ENCODE measurements at places on chromosomes 7 and 10.

DNA sequence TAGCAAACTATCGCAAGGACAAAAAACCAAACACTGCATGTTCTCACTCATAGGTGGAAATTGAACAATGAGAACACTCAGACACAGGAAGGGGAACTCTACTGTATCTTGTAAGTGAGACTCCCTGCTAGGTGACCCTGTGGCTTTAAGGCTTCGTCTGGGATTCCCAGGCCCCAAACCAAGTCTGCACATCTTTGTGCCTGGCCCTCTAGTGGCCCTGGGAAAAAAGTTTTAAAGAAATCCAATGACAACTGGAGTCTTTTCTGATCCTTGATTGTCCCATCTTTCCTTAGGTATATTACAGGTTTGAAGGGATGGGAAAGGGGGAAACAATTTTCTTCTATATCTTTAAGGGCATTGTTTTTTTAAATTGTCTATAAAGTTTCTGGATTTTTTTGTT lies 10.6 kb upstream of the LIPM start:
- DNase-seq = peak; percentile 6

DNA sequence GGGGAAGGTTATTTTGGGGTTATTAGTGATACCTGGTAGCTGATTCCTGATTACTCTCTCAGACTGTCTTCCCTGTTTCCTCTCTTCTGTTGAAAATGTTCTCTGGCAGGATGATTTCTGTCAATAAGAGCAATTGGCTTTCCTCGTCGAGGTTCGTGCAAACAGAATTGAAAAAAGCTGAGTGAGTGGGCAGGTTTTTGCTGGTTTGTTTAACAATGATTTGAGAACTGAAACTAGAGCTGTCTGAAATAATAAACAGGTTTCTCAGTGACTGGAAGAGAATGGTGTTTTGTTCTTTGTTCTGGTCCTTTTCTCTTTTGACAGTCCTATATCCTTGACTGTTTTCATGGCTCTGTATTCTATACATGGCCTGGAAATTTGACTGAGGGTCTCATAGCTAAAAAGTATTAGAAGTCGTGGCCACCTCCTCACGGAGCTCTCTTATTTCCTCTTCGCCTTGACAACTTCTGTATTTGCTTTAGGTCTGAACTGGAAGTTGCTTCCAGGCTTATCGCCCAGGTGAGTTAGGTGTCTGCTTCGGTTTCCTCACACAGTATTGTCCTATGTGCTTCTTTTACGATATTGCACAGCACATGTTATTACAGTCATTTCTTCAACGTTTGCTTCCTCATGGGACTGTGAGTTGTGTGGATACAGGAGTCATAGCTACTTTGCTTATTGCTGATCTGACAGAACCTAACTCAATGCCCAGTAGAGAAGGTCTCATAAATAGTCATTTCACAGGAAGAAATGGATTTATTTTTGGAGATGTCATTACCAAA lies 403.6 kb downstream of the NRG3 start:
- no peak for DNase-seq

- DNase-seq = no peak
Measured at GRCh38 chr10:124657806-124658205, 86.4 kb downstream of the FAM53B start.

DNA sequence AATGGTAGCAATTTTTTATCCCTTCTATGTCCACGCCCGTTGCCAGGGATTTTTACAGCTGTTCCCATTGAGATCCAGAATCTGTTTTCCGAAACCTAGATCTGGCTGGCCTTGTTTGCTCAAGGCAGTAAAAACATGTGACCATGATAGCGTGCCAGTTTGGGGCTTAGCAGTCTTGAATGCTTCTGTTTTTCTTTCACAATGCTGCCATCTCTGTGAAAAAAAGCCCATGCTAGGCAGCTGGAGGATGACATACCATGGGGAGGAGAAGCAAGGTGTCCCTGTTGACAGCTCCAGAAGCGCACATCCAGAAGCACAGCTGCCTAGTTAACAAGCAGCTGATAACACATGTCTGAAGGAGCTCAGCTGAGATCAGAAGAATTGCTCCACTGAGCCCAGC lies 2.2 kb upstream of the ZNF92 start:
- DNase-seq = no peak

DNA sequence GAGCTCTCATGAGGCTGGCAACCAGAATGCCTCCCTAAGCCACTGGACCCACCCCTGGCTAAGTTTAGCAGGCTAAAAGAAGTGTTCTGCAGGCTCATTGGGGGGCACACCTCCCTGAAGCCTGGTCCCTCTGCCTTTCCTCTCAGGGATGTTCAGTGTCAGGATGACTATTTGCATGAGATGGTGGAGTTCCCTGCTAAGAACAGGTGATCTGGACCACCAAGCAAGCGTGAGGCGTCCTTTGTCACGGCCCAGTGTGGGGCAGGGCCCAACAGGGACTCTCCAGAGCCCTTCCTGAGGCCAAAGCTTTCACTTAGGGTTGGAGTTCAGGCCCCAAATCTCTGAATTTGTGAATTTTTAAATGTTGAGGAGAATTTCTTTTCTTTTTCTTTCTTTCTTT lies 12.0 kb downstream of the SUFU start:
- no peak for DNase-seq

DNA sequence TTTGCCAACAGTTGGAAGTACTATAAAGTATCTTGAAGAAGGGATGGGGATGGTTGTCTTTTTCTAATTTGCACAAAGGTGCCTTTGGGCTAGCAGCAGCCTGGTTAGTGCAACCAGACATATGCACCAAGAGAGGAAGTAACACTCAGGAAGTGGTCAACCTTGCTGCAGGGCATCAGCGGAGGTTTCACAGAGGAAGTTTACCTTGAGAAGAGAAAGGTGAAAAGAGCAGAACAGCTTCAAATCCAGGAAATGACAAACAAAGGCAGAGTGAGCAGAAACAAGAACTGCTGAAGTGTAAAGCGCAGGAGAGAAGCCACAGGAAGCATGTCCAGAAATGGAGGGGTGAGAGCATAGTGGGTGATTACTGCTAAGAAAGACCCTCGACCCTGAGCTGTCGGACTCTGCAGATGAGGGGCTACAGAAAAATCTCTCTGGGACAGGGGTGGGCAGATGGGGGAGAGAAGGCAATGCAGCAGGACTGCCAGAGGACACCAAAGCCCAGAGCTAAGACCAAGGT lies 66.9 kb downstream of the STK17A start:
- peak; percentile 76 for DNase-seq

GRCh38 chr7:142919656-142920055 lies 13.9 kb downstream of the TRPV5 start:
- no peak for DNase-seq

GRCh38 chr10:13808556-13809391 lies 222.0 kb downstream of the PRPF18 start:
- peak; percentile 43 for DNase-seq

- no peak for DNase-seq
Measured at GRCh38 chr7:83588602-83589240, 60.2 kb downstream of the SEMA3E start.

GRCh38 chr10:78462176-78462575 lies 428.5 kb downstream of the RPS24 start:
- DNase-seq = no peak

- DNase-seq = no peak
Measured at GRCh38 chr10:36555036-36555435, 570.4 kb upstream of the ANKRD30A start.

DNA sequence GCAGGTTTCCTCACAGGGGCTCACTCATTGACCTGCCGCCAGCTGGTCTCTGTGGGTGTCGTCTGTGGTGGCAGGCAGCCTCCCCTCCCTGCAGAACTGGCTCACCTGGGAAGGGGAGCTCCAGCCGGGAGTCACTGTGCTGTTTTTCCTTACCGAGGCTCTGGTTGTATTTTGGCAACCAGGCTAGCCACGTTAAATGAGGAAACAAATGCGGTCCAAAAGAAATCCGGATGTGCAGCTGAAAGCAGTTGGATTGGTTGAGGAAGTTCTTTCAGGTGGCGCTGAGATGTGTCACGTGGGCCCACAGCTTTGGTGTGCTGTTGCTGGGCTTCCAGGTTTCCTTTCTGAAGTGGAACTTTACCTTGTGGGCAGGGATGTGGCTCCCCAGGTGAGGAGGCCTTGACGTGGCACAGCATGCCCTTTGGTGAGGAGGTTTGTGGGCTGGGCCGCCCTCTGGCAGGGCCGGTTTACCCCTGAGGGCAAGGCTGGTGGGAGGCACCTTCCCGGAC lies 14.2 kb downstream of the MTURN start:
- no peak for DNase-seq
